Uterus (tissue), 4 donors: ENCODE measurements at places on chromosomes 16 and 17. TPM values are rescaled to one million over a fixed set of nuclear protein-coding genes. Genes with fewer than 3 reads are reported as not detected.

DNA sequence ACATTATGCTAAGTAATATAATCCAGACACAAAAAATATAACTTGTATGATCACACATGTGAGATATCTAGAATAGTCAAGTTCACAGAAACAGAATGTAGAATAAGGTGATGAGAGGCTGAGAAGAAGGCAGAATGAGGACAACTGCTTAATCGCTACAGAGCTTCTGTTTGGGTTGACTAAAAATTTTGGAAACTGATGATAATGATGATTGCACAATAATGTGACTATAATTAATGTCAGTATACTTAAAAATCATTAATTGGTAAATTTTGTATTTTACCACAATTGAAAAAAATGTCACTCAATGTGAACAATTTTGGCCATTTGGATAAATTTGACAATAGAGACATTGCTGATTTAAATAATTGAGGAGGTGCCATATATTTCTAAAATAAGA is 1374.4 kb upstream of the CDH8 start:
- no peak for DNase-seq

DNA sequence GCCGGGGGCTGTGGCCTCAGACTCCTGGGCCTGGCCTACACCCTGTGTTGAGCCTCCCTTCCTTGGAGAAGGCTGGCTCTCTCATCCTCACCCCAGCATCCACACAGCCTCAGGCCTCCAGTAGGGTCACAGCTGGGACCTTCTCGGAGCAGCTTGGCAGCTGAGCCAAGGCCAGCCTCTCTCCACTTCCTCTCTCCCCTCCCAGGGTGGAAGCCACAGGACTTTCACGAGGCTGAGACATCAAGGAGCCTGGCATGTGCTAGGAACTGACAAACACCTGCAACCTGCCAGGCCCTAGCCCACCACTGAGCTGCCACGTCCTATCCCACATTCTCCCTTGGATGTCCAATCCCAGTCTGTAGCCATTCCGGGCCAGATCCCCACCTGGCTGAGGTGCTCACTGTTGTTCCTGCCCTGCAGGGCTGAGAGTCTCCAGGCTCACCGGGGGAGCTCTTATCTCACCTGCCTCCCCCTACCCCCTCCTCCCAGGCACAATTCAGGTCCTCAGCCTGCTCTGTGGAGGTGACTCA is 3.1 kb downstream of the MMP15 start:
- DNase-seq, result no peak

DNA sequence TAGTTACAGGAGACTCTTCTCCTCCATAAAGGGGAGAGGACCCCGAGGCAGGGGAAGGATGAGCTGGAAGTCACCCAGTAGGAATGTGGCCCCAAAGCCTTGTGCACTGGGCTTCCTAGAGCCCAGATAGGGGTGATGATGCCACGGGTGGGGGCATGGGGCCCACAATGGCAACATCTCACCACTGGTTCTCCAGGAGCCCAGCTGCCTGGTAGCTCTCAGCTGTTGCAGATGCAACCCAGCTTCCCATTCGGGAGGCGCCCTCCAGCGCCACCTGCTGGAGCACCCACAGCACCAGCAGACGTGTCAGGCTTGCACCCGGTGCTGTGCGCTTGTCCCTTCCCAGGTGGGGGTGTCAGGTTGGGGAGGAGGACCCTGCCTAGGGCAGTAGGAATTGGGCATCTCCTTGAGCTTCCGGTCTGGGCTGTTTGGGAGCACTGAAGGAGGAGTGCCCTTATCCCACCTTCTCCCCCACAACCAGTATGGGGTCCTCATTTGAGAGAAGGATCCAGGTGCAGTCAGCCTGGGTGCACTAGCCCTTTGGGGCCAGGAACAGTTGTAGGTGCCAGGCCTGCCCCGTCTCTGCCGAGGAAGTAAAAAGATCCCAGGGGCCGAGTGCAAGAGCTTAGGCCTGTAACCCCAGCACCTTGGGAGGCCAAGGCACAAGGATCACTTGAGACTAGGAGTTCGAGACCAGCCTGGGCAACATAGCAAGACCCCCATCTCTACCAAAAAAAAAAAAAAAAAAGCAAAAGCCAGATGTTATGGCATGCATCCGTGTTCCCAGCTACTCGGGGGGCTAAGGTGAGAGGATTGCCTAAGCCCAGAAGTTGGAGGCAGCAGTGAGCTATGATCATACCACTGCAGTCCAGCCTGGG is 14.4 kb downstream of the CDIPT start:
- peak; percentile 70 for DNase-seq

DNA sequence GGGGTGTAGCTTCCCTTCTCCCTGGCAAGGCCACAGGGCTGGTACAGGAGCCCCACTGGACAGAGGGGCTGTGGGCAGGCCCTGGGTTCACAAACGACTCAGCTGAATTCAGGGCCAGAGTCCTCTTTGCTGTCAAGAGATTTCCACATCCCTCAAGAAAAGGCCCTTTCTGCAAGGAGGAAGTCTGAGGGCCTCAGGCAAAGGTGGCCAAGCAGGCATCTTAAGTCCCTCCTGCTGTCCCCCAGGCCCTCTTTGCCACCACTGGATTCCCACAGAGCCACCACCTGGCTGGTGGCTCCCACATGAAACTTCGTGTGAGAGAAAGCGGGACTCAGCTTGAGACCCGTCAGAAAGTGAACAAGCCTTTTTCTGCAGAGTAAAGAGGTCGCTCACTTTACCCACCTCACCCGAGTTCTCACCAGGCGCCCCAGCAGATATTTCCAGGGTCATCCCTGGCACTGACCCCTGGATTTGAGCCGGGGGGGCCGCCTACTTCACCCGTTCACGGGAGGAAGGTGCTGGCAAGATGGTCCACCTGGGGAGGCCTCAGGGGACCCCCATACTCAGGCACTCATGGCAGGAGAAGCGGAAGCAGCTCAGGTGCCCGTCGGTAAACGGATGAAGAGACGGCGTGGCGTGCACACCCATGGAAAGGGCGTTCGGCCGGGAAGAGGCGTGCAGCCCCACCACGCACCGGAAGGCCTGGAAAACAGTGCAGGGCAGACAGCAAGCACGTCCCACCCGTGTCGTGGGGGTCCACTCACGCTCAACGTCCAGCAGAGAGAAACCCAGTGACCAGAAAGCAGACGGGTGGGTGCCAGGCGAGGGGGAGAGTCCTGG is 3.6 kb downstream of the RNF166 start:
- no peak for DNase-seq

DNA sequence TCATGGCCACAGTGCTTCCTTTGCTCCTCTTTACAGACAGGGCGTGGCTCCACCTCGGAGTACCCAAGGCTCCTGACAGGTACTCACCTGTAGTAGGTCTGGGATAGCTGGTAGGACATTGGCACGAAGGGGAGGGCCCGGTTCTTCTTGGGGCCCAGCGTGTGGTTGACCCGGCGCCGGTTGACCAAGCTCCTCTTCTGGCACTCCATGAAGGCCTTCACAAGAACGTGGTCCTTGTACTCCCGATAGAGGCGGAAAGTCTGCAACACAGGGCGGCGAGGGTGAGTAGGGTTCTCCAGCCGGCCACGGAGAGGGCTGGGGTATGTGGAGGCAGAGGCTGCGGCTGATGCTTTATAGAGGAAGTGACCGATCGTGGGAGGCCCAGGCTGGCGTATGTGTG is 69.7 kb downstream of the IL21R start:
- no peak for DNase-seq

GRCh38 chr16:4350365-4350786 is 745 bp downstream of the PAM16 start:
- DNase-seq, result no peak

DNA sequence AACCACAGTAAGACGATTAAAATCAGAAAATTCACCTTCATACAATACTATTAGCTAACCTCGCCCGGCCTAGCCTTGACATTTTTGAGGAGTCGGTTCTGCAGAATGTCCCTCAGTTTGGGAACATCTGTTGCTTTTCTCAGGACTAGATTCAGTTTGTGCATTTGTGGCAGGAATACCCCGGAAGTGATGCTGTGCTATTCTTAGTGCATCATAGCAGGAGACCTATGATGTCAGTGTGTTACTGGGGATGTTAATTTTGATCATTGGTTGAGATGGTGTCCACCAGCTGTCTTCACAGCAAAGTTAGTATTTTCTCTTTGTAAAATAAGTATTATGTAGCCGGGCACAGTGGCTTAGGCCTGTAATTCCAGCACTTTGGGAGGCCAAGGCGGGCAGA is 21.5 kb upstream of the HELZ start:
- no peak for DNase-seq

DNA sequence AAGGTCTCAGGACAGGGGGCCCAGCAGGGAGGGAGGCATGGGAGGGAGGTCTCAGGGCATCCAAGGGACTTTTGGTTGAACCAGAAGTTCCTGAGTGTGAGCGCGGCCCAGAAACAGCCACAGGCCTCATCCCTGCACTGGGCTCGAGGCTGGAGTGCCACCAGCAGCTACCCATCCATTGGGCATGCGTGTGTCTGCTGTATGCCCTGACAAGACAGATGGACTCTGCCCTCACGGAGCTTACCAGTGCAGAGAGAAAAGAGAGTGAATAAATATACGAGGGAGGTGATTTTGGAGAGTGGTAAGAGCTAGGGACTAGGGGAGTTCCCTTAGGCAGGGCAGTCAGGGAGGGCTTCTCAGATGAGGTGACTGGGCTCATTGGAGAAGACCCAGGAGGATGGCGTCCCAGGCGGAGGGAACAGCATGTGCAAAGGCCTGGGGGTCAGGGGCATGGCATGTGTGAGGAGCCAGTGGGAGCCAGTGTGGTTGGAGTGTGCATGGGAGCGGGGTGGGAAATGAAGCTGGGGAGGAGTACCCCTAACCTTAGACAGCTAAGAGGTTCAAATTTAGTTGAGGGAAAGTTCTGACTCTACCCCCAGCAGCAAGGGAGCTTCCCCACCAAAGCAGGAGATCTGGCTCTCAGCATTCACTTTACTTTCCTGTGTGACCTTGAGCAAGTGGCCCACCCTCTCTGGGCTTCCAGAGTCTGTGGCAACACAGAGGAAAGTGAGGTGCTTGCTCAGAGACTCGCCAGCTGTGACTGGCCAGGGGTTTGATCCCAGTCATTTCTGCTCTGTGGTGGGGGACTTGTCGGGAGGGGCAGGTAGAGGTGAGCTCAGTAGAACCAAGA is 74.7 kb downstream of the SREBF1 start:
- no peak for DNase-seq

GRCh38 chr17:72111336-72111923 is 9.4 kb upstream of the SOX9 start:
- DNase-seq, result no peak

GRCh38 chr16:87066133-87067002 is 250.8 kb downstream of the C16orf95 start:
- no peak for DNase-seq

DNA sequence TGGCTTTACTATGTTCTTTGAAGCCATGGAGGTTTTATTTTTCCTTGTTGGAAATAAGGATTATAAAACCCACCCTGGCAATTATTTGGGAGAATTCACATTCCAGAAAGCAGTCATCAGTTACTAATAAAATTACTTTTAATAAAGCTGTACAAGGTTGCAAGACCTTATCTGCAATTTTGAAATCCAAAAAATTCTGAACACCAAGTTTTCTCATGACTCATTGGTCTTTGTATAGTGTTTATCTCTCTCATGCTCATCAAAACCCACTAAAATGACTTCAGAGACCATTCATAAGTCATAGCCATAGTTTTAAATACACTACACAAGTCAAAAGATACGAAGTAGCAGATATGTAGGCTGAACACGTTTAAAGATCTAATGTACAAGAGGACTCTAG is 6.0 kb upstream of the KRT38 start:
- no peak for DNase-seq

GRCh38 chr17:385178-385835 is 32.7 kb upstream of the RPH3AL start:
- peak; percentile 44 for DNase-seq

DNA sequence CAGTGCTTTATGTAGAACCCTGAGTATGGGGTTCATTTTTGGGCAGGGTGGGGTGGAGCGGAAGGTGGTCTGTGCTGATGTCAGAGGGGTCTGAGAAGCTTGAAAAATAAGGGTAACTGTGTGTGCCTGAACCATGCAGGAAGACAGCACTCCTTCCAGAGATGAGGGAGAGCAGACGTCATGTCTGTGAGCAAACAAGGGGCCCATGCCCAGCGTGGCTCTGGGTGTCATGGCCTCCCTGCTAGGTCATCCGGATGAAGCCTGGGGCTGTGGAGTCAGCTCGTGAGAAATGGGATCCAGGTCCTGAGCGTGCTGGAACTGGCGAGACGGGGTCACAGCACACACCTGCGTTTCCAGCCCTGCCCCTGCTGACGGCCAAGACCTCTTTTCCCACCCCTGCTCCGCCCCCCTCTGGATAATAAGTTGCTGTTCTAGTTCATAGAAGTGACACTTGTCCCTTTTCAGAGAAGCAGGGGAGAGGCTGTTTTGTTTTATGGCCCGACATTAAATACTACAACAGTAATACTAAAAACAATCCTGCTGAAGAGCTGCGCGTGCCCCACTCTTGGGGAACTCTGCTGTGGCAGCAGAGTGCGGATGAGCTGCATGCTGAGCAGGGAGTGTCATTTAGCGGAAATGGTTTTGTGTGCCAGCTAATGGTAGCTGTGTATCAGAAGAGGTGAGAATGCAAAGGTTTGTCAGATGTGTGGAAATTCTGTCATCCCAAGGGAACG is 92.6 kb downstream of the RPTOR start:
- no peak for DNase-seq

DNA sequence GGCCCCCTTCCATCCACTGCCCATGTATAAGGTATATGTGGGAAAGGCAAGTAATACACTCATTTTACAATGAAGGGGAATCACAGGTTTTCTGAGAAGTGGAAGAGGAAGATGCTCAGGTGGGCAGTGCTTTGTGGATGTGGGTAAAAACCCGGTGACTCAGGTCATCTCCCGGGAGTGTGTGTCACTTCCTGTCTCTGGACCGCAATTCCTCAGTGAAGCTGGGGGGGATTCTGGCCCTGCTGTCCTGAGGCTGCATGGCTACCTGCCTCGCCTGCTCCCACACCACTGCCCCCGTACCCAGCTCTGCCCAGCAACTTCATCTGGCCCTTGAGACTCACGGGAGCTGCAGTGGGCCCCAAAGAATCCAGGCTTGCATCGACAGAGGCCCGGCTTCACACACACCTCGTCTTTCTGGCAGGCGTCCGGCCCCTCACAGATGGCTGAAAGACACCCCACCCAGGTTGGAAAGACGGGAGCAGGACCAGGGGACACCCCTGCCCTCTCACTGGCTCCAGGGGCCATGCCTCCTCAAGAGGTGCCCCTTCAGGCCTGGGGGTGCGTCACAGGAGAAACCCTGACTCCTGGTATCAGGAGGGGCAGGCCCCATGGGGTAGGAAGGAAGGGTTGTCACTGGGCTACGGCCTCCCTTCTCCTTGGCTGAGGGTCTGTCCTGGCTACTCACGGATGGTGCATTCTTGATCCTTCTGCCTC is 882 bp downstream of the SCARF1 start:
- DNase-seq, result no peak

KLHL10 gene
- total RNA-seq, result 0.70 TPM

CTRB2 gene
- total RNA-seq, result not detected

GRAP gene
- total RNA-seq, result 21.2 TPM

CD300E gene
- total RNA-seq, result 0.88 TPM

TMIGD1 gene
- total RNA-seq, result not detected

ZNF624 gene
- 2.4 TPM for total RNA-seq
